Stimulated activated CD4-positive, alpha-beta T cell treated with anti-CD3 and anti-CD28 coated beads, Interleukin-4, amount 100 ng/mL, for 24 hours (primary cell): ENCODE measurements at places on chromosomes 6 and 20.
A peak's percentile ranks its signal among the peaks of the same experiment; 100 is the strongest.

- DNase-seq: no peak
Measured at GRCh38 chr6:18598551-18599264, 211.6 kb downstream of the RNF144B start.

GRCh38 chr20:59123011-59123677 lies 40.5 kb upstream of the ZNF831 start:
- DNase-seq: peak; percentile 67

- DNase-seq: no peak
Measured at GRCh38 chr6:125802943-125803377, 12.2 kb downstream of the NCOA7 start.

- no peak for DNase-seq
Measured at GRCh38 chr6:38518511-38519304, 121.0 kb downstream of the BTBD9 start.

- DNase-seq: no peak
Measured at GRCh38 chr6:112549749-112550148, 202.6 kb downstream of the RFPL4B start.

DNA sequence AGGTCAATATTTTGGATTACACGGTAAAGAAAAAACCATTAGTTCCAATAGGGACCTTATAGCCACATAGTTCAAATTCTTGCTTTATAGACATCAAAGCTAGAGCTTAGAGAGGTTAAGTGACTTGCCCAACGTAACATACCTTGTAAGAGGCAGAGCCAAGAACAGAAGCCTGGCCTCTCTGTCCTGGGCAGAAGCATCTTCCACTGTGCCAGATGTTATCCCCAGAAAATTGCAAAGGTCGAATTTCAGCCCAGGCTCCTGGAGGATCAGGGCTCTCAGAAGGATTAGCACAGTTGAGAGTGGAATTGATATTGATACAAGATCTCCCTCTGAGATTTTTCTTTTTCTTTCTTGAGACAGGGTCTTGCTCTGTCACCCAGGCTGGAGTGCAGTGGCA lies 6.1 kb downstream of the SMIM28 start:
- DNase-seq: no peak
